ENCODE measurements at places on chromosomes 11 and 22.

DNA sequence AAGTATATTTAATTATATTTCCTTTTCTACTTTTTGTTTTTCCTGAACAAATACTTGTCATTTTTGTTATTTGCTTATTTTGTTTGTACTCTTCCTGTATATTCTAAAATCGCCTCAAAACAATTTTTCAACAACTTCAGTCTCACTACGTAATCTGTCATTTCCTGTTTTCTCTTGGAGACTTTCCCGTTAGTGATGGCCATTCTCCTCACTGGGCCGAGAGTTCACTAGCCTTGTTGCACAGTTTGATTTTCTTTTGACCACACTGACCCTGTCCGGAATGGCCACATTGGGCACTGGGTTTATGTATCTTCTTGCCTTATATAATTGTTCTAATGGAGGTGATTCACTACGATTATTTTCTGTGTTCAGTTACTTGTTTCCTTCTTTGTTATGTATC is 726.1 kb downstream of the FAM181B start:
- no peak for DNase-seq

DNA sequence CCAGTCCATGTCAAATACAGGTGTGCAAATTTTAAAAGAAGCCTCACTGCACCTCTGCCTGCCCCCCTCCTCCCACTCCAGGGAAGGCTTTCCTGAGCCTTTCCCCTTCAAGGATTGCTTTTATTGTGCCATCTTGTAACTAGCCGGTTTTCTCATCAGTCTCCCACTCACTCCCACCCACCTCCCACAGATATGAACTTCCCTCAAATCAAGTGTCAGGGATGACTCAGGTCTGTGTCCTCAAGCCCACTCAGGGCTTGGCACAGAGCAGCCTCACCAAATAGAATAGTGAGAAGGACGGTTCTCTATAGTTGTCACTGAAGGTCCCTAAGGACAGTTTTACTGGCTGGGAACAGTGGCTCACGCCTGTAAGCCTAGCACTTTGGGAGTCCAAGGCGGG is 43.0 kb downstream of the THAP12 start:
- no peak for DNase-seq

DNA sequence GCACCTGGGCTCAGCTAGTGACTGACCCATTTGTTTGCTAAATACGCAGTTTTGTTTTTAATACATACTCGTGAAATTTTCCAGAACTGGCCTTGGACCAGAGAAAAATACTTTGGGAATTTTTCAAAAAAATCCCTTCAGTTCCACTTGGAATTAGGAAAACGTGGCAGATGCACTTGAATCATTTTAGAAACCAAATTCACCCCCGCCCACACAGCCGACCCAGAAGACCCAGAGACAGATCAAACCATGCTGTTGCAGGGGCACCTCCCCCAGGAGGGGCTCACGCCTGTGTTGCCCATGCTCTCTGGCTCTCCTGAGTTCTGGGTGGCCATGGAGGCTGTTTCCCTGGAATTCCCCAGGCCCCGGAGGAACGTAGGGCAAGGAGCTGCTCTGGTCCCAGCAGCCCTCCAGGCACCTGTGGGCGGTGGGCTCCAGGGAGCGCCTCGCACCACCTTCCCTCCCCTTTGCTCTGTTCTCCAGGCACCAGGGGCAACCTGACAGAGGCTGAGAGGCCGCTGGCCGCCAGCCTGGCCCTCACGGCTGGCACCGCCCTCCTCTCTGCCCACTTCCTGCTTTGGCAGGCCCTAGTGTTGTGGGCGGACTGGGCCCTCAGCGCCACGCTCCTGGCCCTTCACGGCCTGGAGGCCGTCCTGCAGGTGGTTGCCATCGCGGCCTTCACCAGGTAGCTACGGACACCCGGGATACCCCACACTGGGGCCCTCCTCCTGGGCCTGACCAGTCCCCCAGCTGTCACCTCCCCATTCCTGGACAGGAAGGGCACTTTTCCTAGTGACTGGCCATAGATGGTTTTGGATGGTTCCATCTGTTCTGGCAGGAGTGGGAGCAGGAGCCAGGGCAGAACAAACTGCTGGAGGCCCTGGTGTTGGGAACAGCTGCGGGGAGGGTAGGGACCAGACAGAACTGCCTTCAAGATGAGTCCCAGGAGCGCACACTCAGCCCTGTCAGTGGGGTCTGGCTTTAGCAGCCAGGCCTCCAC is 3.3 kb upstream of the EPS8L2 start:
- DNase-seq: no peak

DNA sequence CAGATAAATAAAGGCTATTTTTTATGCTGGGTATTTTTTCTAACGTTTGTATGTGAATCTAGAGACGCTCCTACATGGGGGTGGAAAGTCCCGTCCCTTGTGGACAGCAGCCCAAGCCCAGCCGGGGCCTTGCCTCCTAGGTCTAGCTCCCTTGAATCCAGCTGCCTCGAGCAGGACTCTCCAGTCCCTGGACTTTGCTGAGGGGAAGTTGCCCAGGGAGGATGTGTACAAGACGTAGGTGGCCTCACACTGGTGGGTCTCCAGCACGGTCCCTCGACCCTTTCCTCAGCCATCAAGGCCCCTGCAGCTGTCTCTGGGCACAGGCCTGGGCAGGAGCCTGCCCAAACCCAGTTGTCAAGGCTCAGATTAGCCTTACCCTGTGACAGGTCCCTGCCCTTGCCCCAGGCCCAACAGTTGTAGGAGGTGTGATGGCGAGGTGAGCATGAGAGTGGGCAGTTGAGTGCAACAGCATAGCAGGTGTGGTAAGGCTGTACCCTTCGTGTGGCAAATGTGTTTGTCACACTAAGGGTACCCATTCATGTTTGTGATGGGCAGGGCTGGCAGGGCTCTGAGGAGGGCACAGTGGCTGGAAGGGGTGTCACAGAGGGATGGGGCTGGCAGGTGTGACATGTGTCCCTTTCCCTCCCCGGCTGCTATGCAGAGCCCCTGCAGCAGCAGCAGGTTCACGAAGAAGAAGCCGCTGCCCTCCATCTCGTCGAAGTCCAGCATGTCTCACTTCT is 3.4 kb downstream of the CCDC116 start:
- no peak for DNase-seq

Data from progenitor cell of endocrine pancreas (in vitro differentiated cells).